ENCODE measurements at places on chromosomes 7 and 10.

DNA sequence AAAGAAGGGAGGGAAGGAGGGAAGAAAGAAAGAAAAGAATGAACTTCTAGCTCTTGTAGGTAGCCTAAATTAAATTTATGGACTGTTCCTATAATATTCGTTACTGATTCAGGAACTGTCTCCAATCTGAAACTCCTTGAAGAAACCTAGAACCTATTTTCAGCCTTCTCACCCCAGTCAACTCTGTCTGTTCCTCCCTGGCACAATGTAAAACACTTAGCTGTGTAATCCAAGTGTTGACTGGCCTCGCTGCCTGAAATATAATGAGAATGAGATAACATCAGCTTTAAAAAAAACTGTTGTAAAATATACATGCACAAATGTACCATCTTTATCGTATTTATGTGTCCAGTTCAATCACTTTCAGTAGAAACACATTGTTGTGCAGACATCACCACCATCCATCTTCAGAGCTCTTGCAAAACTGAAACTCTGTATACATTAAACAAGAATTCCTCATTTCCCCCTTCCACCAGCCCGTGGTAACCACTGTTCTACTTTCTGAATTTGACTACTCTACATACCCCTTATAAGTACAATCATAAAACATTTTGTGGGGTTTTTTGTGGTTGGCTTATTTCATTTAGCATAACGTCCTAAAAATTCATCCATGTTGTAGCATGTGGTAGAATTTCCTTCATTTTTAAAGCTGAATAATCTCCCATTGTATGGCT is 6.3 kb upstream of the C7orf33 start:
- no peak for DNase-seq

DNA sequence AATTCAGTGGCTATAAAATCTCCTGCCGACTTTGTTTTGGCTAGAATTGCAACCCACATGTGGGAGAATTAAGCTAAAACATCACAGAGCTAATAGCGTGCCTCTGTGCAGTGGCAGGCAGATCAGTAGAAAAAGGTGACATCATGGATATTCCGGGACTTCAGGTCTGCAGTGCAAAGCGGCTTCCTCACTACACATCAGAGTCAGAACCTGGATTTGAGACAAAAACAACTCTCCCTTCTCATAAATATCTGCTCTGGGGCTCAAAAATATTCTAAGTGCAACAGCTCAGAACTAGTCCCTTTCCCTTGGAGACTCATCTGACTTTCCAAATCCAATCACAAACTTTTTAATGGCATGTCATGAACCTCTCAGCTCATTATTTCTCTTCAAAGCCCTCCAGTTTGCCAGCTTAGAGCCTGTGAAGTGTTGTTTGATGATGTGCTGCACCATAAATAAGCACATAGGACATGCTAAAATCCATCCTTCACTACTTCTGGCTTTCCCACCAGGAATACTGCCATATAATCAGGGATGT is 337.1 kb downstream of the RNLS start:
- no peak for DNase-seq

GRCh38 chr7:95933618-95934017 is 161.3 kb downstream of the DYNC1I1 start:
- DNase-seq = peak; percentile 88

DNA sequence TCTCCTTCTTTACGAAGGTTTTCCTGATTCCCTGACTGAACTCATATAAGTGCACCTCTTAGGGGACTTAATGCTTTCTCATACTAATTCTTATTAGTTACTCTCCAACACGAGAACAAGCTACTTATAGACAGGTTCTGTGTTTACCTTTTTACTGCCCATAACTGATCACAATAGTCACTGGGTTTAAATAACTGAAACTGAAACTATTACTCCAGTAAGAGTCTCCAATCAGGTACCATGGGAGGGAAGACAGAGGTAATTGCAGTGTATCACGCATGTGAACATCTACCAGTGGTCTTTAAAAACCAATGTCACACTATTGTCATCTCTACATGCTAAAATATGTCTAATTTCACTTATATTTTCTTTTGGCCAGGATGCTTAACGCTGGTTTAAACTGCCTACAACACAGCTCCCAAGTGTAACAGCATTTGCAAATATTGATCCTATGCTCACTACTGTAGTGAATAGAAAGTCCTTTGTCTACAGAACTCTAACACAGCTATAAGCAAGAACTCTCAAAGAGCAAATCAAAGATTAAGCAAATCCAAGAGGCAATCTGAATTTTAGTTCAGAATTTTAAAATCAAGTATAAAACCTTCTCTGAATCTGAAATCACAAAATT is 3.6 kb downstream of the GDI2 start:
- DNase-seq = no peak

All from NCI-H1417 (cell line).